ENCODE measurements at places on chromosomes 3 and 15.

- DNase-seq = no peak
Observed at GRCh38 chr3:190694335-190695001, 168.0 kb downstream of the GMNC start.

DNA sequence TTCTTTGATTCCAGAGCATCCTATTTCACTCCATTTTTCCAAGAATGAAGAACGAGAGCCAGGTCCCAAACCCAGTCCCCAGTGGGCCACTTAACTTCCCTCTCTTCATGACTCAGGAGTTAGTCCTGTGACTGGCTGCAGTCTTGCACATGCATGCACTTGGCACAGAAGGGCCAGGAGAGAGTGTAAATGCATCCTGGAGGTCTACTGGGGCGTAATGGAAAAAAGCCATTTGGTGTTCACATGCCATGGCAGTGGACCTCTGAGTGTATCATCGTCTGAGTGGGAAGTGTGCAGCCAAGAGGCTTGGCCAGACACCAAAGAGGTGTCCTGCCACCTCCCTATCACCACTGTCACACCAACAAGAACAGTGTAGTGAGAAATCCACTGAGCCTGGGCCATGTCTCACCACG lies 15.1 kb upstream of the RFTN1 start:
- DNase-seq = no peak

GRCh38 chr3:8336456-8336855 lies 165.2 kb upstream of the LMCD1 start:
- DNase-seq = no peak

- no peak for DNase-seq
Observed at GRCh38 chr15:89446255-89446891, 50.0 kb downstream of the RHCG start.

DNA sequence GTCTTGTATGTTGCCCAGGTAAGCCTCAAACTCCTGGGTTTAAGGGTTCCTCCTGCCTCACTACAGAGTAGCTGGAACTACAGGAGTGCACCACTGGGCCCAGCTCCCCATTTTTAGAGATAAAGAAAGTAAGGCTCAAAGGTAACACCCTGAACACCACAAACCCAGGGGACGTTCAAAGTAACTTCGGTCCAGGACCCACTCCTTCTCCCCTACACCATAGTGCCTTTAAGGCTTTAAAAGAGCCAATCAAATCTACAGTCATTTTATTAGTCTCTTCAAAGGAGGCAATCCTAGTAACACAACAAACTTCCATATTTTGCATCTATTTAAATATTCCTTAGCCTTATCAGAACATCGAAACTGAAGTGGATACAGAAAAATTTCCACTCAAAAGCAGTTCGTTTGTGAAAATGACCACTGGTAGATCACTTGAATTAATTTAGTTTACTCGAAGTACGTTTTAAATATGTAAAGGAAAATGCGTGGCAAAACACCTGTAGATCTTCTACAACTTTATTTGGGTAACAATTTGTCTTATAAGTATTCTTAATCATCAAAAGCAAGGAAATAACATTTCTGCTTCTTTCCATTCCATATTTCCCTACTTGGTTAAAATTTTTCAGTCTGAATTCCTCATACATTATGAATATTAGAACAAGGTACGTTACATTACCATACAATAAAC lies 1.8 kb downstream of the STAG1 start:
- no peak for DNase-seq

GRCh38 chr3:147962408-147963164 lies 553.4 kb downstream of the ZIC1 start:
- no peak for DNase-seq

- no peak for DNase-seq
Observed at GRCh38 chr3:63470745-63471144, 181.7 kb upstream of the SNTN start.

DNA sequence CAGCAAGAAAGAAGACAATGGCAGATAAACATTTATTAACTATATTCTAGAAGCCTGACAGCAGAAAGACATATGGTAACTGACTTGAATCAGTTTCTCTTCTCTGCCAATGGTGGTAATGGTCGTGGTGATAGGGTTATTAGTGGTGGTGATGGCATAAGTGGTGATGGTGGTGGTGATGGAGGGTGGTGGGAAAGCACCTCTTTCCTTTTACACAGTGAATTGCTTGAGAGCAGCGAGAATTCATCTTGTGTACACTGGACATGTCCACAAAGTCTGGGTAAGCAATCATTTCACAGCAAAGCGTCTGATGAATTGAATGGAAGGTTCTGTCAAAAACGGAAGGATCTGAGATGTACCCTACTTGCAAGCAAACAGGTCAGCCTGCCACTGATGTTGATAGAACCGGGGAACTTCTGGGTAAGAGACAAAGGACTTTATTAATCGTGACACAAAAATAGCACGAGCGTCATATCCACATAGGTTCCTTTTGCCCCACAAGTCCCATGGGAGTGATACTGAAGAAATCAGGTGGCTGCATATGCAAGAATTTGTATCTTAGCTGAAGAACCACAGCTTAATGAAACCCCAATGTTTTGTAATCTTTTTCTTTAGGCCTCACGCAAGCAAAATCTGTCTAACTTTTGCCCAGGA lies 23.5 kb upstream of the TBC1D5 start:
- DNase-seq = no peak

GRCh38 chr3:53382106-53382505 lies 34.8 kb upstream of the DCP1A start:
- no peak for DNase-seq

DNA sequence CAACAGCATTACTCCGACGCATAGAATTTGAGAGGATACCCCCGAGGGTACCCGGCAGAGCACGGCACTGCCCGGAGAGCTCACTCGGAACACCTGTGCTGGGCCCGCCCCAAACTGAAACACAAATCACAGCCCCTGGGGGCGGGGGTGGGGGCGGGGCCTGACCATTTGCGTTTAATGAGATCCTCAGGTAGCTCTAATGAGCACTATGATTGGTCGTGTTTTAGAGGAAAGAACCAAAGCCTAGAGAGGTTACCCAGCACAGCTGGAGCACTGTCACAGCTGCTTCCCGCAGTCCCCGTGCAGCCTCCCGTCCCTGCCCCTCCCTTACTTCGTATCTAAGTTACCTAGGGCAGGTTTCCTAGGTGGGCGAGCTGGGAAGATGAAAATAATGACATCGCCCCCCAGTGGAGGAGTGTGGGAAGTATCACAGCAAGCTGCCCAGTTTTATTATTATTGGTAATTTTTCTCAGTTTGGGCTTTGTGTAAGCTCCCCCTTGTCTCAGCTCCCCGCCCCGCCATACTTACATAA lies 187.1 kb downstream of the PDE8A start:
- DNase-seq = peak; percentile 42

- DNase-seq = no peak
Observed at GRCh38 chr3:129564981-129565644, 22.1 kb downstream of the H1-8 start.

All from activated T-cell treated with anti-CD3 and anti-CD28 coated beads for 48 hours (primary cell).